ENCODE measurements at places on chromosomes 13 and 19. TPM values are rescaled to one million over a fixed set of nuclear protein-coding genes. Genes with fewer than 3 reads are reported as not detected.

DNA sequence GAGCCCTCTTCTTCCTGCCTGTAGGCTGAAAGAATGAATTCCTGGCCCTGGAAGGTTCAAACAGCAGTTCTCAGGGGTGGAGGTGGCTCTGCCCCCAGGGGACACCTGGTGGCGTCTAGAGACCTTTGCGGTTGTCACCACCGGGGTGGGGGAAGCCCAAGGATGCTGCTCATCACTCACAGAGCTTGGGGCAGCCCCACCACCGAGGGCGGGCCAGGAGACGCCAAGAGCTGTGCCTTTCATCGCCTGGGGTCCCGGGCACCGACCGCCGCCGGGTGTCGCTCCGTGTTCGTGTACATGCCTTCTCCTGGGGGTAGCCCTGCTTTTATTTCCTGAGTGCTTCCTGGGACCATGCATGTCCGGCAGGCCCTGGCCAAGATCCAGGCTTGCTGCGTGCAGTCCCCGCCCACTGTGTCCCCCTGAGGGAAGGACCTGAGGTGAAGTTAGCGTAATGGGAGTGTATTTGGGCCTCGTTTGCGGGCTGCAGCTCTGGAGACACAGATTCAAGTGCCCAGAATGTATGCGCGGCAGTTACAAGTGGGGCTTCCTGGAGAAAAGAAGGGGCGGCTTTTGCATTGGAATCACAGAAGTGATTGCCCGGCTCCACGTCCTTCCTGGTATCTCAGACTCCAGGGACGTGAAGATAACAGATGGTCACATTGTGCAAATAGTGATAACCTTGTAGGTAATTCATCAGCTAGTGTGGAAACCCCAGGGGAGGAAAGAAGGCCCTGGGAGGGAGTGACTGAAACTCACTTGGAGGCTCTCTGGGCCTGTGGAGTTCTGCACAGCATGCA lies 7.8 kb downstream of the DOT1L start:
- H3K4me3 ChIP-seq = peak overlapping the region; percentile 27
- DNase-seq = peak; percentile 94
- peaks cover 8% of the 10 kb centered on the region for H3K36me3 ChIP-seq
- peak overlapping the region; percentile 59 for H3K27ac ChIP-seq
- H3K4me1 ChIP-seq = peaks cover 55% of the 10 kb centered on the region
- H3K27me3 ChIP-seq = no peaks in the 10 kb centered on the region

GRCh38 chr13:103101500-103101899 lies 35.3 kb upstream of the SLC10A2 start:
- no peaks in the 10 kb centered on the region for H3K27me3 ChIP-seq
- H3K36me3 ChIP-seq = no peaks in the 10 kb centered on the region
- no peaks in the 10 kb centered on the region for H3K4me1 ChIP-seq
- H3K4me3 ChIP-seq = no peak overlapping the region
- DNase-seq = no peak

- H3K36me3 ChIP-seq = no peaks in the 10 kb centered on the region
- peak overlapping the region; percentile 45 for H3K4me3 ChIP-seq
- peak; percentile 91 for DNase-seq
- peaks cover 65% of the 10 kb centered on the region for H3K4me1 ChIP-seq
Measured at GRCh38 chr19:35204799-35205732, 23.5 kb downstream of the FAM187B start.

- DNase-seq = peak; percentile 93
- peak overlapping the region; percentile 100 for H3K27ac ChIP-seq
- H3K27me3 ChIP-seq = no peaks in the 10 kb centered on the region
- H3K4me3 ChIP-seq = peak overlapping the region; percentile 98
Measured at GRCh38 chr19:39405958-39406655, 540 bp upstream of the ZFP36 start.

DNA sequence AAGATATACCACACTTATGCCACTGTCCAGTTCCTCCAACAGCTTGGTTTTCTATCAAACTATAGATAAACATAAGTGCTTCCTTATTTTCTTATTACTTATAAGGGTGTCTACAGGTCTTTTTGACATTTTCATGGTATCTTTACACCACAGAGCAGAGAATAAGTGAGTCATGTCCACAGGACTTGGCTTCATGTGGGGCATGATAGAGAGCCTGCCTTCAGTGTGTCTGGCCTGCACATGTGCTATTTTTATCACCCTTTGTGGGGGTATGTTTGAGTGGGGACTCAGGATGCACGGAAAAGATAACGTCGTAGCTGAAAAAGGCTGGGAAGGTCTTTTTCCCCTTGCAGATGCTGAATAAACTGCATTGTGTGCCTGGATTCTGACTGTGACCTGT lies 8.1 kb upstream of the STOML3 start:
- no peak for DNase-seq
- no peaks in the 10 kb centered on the region for H3K27me3 ChIP-seq
- no peaks in the 10 kb centered on the region for H3K36me3 ChIP-seq
- no peaks in the 10 kb centered on the region for H3K4me1 ChIP-seq

DNA sequence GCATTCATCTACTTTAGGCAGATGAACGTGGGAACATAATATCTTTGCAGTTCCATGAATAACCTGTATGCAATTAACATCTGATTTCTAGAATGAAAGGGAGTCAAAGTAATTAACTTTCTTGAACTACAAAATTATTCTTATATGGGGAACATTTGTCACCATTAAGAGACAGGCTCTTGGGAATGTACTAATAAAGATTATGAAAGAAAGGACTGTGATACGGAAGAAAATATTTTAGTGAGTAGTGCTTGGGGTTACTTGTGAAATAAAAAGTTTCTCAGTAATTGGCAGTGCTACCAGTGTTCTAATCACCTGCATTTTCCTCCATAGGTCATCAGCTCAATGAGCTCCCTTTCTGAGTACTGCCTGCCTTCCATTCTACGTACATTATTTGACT lies 85.4 kb downstream of the FRY start:
- H3K36me3 ChIP-seq = peaks cover 2% of the 10 kb centered on the region
- H3K4me3 ChIP-seq = no peak overlapping the region
- no peaks in the 10 kb centered on the region for H3K27me3 ChIP-seq
- H3K27ac ChIP-seq = no peak overlapping the region
- DNase-seq = no peak

- H3K27ac ChIP-seq = no peak overlapping the region
- no peaks in the 10 kb centered on the region for H3K36me3 ChIP-seq
- H3K4me3 ChIP-seq = no peak overlapping the region
- H3K27me3 ChIP-seq = no peaks in the 10 kb centered on the region
- H3K4me1 ChIP-seq = no peaks in the 10 kb centered on the region
Measured at GRCh38 chr13:44809190-44809589, 180.1 kb downstream of the NUFIP1 start.

DNA sequence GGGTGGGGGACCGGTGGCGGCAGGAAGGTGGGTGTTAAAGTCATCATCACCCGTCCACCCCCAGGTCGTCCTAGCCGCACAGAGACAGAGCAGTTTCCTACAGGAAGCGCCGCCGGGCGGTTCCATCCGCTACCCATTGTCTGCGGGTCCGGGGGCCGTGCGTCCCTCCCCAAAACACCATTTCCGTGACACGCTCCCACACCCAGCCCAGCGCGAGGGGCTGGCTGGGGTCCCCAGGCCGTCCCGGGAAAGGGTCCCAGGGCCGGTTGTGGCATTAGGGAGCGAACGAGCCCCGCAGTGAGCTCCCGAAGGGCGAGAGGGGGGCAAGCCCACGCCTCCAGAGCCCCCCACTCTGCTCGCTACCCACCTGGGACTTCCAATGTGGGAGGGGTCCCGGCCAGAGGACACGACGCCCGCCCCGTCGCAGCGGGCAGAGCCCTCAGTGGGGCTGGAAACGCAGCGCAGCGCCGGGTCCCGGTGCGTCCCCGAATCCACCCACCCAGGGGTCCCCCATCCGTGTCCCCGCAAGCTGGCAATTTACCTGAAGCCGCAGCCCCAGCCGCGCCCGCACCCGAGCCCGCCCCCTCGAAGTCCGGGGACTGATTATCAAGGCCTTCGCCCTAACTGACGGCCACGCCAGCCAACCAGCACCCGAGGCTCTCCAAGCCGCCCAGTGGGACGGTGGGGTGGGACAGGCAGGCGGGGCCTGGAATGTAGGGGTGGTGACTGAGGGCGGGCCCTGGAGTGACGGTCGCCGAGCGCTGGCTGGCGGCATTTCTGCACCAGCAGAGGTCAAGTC lies at the start of gene KANK3:
Gene KANK3, minus strand, starts transcription at position 579 of the 799 bp plus-strand sequence. CDS start 5,434 bp downstream, outside the sequence.
- H3K27me3 ChIP-seq = peaks cover 14% of the 10 kb centered on the region
- H3K4me3 ChIP-seq = peak within 1 kb of the TSS; percentile 37
- DNase-seq = peak; percentile 88
- H3K27ac ChIP-seq = no peak within 1 kb of the TSS
- no peaks in the 10 kb centered on the region for H3K36me3 ChIP-seq

EDDM13 gene
- not detected for total RNA-seq

SPACA4 gene
- not detected for total RNA-seq
